Right cardiac atrium (tissue), 5 donors: ENCODE measurements at places on chromosomes 6 and 20. TPM values are rescaled to one million over a fixed set of nuclear protein-coding genes. Genes with fewer than 3 reads are reported as not detected.

RNF146 gene
- 49.4 TPM for total RNA-seq

CTSZ gene
- 137 TPM for total RNA-seq

DNA sequence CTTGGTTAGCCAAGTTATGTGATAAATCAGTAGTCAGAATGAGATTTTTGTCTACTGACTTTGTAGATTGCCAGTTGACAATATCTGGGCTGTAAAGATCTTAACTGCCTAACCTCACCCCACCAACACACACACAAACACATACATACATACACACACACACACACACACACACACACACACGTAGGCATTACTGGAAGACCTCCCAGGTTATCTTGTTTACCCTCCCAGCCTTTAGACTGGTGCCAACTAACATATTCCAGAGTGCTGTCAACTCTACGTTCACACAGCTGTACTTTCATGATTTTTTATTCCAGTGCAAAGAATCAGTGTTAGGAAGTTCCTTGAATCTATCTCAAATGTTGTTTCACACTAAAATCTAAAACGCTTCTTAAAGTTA, 38.9 kb downstream of the BMP5 start:
- DNase-seq = no peak

GRCh38 chr20:13717631-13718044, 67.1 kb downstream of the ESF1 start:
- no peak for DNase-seq

BMP5 gene
- 1.6 TPM for total RNA-seq

DNA sequence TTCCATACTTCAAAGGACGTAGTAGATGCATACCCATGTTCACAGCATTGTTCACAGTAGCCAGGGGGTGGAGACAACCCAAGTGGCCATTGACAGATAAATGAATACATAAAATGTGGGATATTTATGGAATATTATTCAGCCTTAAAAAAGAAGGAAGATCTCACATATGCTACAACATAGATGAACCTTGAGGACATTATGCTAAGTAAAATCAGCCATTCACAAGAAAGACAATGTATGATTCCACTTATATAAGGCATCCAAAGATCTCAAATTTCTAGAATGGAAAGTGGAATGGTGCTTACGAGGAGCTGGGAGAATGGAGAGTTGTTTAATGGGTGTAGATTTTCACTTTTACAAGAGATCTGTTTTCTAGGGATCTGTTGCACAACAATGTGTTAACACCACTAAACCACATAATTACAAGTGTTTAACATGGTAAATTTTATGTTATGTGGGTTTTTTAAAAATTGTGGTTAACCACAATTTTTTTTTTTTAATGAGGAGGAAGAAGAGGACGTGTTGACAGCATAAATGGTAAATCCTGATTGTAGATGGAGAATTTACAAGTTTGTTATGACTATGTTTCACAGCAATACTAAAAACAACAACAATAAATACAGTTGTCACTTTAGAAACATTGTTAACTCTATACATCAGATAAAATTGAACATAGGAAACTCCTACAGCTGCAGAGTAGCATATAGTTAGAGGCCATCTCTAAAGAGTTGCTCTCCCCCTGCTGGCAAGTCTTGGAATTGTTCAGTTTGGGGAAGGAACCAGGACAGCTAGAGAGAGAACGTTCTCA, 41.6 kb downstream of the CCN2 start:
- DNase-seq = peak; percentile 58

GRCh38 chr6:30541515-30542403, 14.5 kb downstream of the GNL1 start:
- DNase-seq = peak; percentile 66

- no peak for DNase-seq
These were observed 66.5 kb downstream of the NOX3 start for GRCh38 chr6:155389130-155389529.

- peak; percentile 67 for DNase-seq
These were observed 19.9 kb downstream of the COL9A1 start for GRCh38 chr6:70282919-70283461.

- DNase-seq = no peak
These were observed 307.1 kb upstream of the PLN start for GRCh38 chr6:118240878-118241528.

PRRT1 gene
- total RNA-seq = 1.5 TPM

DNA sequence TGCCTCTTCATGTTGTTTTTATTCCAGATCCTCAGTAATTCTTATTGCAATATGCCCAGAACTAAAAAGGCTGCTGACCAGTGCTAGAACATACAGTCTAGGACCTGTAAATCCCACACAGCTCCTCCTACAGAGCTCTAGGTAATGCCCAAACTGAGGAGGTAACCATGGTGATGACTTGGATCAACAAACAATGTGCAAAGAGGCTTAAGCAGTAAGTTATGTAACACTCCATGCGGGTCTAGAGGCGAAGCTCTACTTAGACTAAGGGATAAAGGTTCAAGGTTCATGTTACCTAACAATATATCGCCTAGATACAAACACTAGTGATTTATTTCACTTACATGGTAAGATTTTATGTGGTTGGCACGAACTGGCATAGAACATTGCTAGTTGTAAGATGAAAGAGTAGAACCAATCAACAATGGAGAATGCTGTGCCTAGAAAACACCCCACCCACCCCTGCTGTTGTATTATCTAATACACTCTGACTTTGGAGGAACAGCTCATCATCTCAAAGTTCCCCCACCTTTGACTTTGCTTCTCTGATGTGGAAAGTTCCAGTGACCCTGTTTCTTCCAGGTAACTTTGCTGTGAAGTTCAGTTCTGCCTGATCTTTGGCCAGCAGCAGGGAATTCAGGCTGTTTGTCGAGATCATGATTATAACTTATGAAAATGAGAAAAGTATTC, 242.4 kb downstream of the ALDH8A1 start:
- no peak for DNase-seq

DNA sequence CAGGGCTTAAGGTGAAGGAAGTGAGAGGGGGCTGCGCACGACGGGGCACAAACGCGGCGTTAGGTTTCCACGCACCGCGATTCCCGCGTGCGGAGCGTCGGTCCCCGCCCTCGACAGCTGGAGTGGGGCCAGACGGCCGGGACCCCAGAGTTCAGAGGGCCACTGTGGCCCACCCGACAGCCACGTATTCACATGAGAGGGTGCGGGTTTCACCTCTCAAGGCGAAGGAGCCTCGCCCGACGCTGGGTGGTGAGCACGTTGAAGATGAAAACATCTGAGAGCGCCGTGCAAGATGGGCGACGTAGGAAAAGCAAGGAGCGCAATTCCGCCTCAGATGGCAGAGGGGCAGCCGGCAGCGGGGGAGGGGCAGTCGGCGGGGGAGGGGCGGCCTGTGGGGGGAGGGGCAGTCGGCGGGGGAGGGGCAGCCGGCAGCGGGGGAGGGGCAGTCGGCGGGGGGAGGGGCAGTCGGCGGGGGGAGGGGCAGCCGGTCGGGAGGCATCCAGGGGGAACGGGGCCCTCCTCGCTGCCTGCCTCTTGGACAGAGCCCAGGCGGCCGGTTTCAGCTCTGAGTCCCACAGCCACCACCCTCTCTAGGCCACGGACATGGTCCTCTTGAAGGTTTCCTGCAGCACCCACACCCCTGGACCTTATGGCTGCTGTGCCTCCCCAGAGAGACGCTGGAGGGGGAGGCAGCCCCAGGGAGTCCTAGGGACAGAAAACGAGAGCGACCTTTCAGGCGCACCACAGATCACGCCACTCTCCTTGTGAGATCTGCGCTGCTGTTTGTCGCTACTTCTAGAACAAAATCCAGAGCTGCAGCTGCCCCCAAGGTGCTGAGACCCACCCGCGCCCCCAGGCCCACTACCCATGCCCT, 113.7 kb downstream of the DLL1 start:
- DNase-seq = no peak

DNA sequence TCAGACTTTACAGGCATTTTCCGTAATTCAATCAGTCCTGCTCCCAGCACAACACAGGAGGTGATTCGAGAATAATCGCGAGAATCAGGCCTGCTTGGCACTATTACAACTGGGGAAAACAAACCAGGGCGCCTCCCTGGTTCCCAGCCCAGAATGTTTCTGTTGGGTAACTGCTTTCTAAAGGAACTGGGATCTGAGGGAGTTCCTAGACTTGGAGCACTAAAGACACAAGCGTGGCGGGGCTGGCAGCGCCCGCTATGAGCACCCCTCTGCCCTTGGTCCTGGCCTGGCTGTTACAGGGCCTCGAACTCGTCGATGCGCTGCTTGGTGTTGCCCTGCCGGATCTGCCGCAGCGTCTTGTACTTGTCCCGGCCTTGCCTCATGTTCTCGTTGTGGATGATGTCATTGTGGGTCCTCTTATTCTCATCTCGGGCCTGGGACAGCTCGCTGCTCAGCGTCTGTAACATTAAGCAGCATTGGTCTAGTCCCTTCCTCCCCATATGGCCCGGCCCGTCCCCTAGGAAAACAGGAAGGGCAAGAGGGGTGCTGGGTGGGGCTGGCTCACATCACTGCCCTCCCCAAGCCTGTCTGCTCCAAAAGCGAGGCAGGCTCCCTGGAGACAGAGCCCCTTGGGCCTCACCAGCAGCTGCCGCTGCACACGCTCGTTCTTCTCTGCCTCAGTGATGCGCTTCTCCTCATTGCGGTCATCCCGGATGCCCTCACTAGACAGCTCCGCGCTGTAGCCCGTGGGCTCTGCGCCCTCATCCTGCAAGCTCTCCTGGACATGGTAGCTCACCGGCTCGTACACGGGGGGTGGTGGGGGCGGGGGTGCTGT, 52.3 kb downstream of the EZR start:
- DNase-seq = no peak

DNA sequence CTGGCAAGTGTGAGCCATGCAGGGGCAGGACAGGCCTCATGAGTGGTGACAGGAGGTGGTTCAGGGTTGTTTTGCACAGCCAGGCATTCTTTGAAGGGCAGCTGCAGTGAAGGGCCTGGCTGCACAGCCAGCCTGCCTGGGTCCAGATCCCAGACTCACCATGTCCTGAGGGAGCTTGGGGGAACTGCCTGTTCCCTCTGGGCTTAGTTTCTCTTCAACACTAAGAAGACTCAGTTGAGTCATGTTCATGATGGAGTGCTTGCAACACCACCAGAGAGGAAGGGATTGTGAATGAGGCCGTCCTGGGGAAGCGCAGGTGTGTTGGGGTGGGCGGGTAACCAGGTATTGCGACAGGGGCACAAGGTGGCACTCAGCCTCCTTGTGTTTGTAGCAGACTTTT, 102.4 kb downstream of the CDH26 start:
- no peak for DNase-seq

DNA sequence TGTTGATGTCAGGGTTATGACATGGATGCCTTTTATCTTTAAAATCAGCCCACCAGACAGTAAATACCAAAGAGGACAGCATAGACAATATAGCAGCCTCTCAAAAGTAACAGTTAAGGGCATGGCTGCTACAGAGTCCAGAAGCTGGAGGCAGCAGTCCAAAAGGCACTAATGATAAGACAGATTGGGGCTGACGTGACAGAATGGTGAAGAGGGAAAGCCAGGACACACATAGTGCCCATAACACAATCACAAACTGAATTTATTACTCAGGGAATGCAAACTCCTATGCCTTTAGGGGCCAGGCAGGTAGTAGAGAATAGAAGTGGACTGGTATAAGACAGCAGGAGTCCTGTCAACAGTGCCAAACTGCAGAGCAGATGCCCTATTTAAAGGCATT, 40.7 kb downstream of the TP53INP2 start:
- DNase-seq = no peak

DNA sequence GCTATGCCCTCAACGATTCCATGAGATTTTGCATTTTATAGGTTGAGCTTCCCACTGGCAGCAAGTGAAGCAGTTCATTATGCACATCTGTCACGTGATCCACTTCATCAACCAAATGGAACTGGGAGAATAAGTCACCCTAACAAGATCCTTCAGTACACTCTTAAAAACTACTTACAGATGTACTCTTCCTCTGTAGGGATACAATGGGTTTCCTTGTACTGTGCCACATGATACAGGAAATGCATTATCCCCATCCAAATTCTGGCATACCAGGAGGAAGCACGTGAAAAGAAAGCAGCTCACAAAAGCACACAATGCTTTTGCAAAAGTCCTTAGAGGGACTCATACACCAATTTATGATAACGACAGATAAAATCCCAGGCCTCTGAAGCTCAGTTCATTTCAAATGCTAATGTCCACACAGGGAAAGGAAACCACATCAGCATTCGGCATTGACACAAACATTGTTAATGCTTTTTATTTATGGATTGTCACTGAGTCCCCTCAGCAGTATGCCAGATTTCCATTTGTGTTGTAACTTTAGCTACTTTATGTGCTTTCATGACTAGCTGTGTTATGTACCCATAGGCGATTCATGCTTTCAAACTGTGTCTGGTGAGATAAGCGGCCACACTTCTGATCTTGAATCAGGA, 58.1 kb upstream of the REV3L start:
- DNase-seq = no peak

CCN2 gene
- total RNA-seq = 65.3 TPM

DNA sequence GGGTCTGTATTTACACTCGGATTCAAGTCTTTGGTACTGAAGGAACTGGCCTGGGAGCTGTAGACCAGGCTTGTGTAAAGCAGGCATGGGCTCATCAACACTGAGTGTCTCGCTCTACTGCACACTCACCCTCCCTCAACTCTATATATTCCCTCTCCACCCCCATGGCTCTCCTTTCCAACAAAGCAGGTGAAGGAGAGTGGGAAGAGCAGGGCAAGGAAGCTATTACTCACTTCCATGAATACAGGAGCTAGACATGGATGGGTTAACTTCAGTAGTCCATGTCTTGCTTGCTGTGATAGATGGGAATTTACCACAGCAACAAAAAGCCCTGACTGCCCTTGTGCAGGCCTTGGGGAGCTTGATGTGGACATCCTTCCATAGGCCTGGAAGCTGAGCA, 20.7 kb upstream of the SLC2A12 start:
- DNase-seq = no peak

DNA sequence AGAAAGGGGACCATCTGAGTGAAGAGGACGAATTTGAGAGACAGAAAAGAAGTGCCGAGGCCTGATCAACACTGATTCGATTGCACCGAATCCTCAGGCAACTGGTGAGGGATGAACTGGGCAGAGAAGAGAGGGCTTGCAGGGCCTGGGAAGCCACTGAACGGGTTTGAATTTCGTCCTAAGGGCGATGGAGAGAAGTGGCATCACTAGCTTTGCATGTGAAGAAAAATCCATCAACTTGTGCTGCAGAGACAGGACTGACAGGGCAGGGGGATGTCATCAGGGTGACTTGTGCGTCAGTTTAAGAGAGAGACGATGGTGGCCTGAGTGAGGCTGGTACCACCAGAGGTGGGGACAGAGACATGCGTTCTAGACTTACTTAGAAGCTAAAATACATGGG, 73.7 kb upstream of the SLC22A23 start:
- no peak for DNase-seq

SLCO4A1 gene
- 8.4 TPM for total RNA-seq

GRCh38 chr20:43963872-43964791, 49.5 kb downstream of the TOX2 start:
- peak; percentile 76 for DNase-seq

SYNJ2 gene
- 26.3 TPM for total RNA-seq

ELOVL4 gene
- 0.54 TPM for total RNA-seq
